ENCODE measurements at places on chromosomes 13 and 19. TPM values are rescaled to one million over a fixed set of nuclear protein-coding genes. Genes with fewer than 3 reads are reported as not detected.

Gene NRTN
- not detected for total RNA-seq

Gene GRK1
- total RNA-seq = not detected

Gene RAB4B
- total RNA-seq = 9.5 TPM

Gene FUT3
- not detected for total RNA-seq

Gene C5AR1
- total RNA-seq = under 0.01 TPM

Gene SERPINE3
- 0.05 TPM for total RNA-seq

Gene B3GNT8
- total RNA-seq = 0.88 TPM

Gene AMH
- total RNA-seq = 0.59 TPM

Gene PLPPR3
- total RNA-seq = 0.78 TPM

Gene OLFM4
- total RNA-seq = not detected

Gene POU4F1
- total RNA-seq = not detected

Gene KCNJ14
- 0.59 TPM for total RNA-seq

Gene NKPD1
- under 0.01 TPM for total RNA-seq

Gene CYP2A7
- not detected for total RNA-seq

Gene KLK3
- total RNA-seq = not detected

Gene MBD3L5
- not detected for total RNA-seq

Gene GPR12
- total RNA-seq = not detected

Gene ZNF382
- 8.6 TPM for total RNA-seq

Measured in smooth muscle cell of the umbilical artery (primary cell).